ENCODE measurements at places on chromosomes 1 and 21.

DNA sequence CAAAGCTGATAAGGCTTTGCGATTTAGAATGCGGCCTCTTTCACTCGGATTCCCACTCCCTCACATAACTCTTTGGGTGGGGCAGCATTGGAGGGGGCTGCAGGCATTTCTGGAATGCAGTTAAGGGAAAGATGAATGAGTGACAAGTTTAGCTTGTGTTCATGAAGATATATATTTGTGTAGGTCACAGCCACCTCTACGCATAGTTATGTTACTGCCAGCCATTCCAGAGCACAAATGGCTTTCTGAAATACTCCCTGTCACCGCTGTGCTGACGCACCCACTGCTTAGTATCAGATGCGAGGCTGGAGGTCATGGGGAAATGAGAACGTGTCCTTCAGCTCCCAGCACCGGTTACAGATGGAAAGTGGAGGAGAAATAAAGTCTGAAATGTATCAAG is 54.1 kb upstream of the ATP1A1 start:
- DNase-seq = no peak

- DNase-seq = no peak
Measured at GRCh38 chr21:17003763-17004373, 509.0 kb upstream of the CXADR start.

- no peak for DNase-seq
Measured at GRCh38 chr21:23471877-23472276, 2135.4 kb downstream of the MRPL39 start.

DNA sequence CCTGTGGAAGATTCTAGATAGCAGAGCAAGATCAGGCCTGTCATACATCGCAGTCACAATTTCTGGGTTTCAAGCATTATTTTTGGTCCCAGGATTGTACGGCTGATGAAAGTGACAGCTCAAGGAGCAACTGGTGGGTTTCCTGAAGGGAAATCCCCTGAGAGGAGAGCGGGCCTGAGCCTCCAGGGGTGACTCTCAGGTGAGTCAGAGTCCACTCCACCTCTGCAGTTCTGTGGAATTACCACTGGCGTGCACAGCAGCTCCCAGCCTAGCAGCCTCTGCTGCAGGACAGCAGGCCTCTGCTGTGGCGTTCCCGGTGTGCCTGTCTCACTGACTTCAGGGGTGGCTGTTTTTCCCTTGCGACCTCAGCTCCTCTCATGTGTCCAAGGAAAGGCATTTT is 24.4 kb downstream of the SLC66A1 start:
- no peak for DNase-seq
